ENCODE measurements at places on chromosomes 4 and X. TPM values are rescaled to one million over a fixed set of nuclear protein-coding genes. Genes with fewer than 3 reads are reported as not detected.

The MGAT4D gene
- total RNA-seq = not detected

The ATP1B4 gene
- total RNA-seq = not detected

The ACOX3 gene
- total RNA-seq = 34.0 TPM

GRCh38 chrX:148333989-148334388 lies 166.4 kb upstream of the AFF2 start:
- DNase-seq = no peak

DNA sequence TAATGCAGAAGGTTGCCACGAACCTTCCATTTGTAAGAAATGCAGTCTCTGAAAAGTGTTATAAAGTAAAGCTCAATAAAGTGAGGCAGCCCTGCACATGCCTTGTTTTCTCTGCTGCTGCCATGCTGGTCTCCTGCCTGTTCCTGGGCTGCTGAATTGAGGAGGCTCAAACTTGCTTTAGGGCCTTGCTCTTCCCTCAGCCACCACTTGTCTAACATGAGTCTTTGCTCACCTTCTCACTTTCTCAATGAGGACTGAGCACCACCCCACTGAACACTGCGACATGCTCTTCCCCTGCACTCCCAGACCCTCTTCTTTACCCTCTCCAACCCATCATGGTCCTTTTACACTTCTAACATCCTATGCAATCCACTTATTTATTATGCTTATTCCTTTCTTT lies 25.2 kb upstream of the MFAP3L start:
- no peak for DNase-seq

- DNase-seq = no peak
Measured at GRCh38 chr4:110512901-110513300, 36.9 kb downstream of the ENPEP start.

DNA sequence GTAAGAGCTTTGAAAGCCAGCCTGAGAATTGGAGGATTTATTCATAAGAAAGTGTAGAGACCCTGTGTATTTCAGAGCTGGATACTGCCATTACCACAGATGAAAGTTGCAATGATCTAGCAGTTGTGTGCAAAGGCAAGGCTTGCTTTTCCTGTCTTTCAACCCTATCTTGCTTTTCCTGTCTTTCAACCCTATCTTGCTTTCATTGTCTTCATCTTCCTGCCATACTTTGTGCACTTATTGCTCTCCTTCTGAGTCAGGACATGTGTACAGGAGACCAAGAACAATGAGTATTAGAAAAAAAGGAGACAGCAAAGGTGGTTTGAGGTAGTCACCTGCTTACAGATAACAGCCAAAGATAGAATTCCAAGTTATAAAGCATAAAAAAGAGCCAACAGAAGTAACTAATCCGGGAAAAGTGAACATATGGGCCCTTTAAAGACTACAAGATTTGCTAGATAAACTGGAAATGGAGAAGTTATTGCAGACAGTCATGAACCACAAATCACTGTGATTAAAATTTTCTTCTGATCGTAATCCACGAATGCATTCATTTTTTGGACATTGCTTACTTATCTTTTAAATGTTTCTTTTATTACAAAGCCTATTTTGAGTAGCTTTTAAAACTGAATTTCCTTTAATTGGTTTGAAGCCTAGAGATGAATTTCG lies 17.2 kb downstream of the C1QTNF7 start:
- no peak for DNase-seq

DNA sequence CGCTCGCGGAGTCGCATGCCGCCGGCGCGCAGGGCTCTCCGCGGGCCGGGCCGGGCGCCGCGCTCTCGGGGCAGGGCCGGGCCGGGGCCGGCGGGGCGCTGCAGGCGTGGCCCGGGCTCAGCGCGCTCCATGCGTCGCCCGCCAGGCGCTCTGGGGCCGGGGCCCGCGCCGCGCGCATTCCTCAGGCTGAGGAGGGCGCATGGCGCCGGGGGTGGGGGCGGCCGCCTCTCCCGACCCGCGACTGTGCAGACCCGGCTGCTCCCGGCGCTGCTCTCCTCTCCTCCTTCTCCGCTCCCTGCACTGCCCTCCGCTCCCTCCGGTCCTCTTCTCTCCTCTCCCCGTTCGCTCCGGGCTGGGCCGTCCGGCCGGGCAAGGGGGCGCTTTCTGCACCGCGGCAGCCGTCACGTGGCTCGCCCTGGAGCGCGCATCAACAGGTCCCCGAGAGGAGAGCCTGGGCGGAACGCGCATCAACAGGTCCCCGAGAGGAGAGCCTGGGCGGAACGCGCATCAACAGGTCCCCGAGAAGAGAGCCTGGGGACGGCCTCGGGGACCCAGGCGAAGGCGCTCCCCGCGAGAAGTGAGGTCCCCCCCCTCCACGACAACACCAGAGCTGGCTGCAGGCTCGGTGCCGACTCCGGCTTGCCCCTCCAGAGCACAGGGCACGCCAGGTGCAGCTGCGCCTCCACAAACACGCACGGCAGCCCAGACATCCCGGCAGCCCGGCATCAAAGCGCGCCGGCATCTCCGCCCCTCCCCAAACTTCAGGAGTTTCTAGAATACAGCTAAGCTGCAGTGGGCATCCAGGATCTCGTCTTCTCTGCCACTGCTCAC lies 12.9 kb downstream of the PPP2R3B start:
- DNase-seq = no peak

- no peak for DNase-seq
Measured at GRCh38 chr4:108223313-108223712, 54.6 kb upstream of the LEF1 start.
